ENCODE measurements at places on chromosomes 4 and X.
A peak's percentile ranks its signal among the peaks of the same experiment; 100 is the strongest.

DNA sequence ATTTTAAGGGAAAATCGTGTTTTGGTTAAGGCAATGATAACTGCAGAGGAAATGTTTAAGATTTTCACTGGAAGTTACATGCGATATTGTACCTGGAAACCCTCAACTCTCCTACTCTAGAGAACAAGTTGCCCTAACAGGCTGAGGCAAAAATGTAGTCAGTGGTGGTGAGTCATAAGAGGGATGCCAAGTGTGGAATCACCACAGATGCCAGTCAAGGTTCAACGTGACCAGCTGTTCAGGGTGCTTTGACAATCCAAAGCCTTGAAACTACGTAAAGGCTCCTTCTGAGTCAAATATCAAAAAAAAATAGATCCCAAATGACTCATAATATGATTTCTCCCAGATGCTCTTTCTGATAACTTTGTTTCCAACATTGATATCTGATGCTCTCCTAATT, 77.9 kb upstream of the AFF2 start:
- DNase-seq = no peak

DNA sequence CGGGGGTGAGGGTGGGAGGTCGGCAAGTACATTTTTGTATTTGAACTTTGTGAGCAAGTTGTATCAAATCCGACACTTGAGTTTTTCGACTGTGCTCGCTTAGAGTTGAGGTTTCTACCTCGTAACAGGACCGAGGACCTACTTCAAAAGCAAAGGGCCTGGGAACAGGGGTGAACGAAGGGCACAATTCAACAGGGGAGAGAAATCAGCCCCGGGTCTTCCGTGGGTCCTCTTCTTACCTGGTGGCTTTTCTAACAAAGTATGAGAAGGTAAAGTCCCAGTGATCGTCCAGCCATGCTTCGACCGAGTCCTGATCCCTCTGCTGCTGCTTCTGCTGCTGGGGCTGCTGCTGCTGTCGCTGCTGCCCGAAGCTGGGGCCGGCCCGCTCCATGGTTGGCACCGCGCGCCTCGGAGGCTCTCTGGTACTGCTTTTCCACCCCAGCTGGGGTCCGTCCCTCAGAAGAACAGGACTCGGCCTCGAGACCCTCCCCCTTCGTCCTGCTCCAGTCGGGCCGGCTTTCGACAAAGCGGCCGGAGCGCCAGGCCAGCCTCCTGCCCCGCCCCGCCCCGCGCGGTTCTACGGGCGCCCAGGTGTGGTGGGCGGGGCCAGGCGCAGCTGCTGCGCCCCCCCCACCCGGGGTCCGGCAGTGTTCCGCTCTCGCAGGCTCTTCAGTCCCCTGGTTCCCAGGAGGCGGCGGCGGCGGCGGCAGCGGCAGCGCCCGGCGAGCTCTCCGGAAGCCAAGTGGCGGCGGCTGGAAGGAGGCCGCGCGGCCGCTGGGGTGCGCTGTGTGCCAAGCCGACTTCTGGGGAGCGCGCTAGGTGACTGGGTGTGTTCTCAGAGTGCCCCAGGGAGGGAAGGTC, at the start of gene PDE5A:
Gene PDE5A, minus strand, starts transcription at position 524 of the 861 bp plus-strand sequence. Its CDS starts 133 bp downstream, at position 391.
- peak; percentile 82 for DNase-seq

GRCh38 chr4:144868309-144868708, 222.4 kb downstream of the HHIP start:
- DNase-seq = no peak

GRCh38 chr4:36709991-36710390, 428.6 kb downstream of the DTHD1 start:
- DNase-seq = no peak

GRCh38 chr4:74715706-74716435, 78.5 kb downstream of the BTC start:
- DNase-seq = no peak

DNA sequence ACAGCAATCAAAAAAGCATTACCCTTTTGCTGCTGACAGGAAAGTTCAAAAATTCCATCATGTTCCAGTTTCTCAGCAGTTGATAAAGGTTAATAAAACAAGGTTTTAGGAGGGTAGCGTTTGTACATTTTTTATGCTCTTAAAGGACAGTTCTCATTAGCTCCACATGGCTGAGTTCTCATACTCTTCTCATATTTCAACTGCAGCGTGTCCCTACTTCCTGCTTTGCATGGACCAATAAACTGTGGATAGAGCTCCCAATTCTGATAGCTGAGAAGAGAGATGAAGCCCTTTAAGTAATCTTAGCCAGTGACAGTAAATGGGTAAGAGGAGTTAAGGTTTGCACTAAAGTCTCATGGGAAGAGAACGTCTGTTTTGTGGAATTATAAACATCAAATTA, 53.5 kb downstream of the SPANXA2 start:
- DNase-seq = peak; percentile 4

DNA sequence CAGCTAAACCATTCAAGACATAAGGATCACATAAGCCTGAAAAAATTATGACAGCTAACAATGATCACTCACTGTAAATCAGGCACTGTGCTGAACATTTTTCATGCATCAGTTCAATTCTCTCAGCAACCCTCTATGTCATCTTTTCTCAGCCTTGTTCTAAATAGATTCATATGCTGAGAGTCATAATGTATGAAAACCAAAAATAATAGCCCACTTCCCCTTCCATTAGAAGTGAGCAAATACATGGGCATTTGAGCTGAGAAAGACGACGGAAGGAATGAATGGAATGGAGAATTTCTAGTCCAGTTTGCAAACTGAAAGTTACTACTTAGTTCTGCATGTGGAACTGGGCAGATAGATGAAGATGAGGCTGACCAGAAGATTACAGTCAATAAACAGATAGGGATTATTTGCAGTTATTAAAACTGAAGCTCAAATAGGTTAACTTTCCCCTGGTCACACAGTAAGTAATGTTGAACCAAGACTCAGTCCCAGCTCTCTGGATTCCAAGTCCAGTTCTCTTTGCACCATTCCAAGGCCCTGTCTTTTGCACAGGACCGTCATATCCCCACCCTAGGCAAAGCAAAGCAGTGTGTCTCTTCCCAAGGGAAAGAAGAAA, 1.6 kb upstream of the SH3RF1 start:
- peak; percentile 64 for DNase-seq

GRCh38 chr4:148857239-148857972, 415.2 kb upstream of the NR3C2 start:
- peak; percentile 9 for DNase-seq

DNA sequence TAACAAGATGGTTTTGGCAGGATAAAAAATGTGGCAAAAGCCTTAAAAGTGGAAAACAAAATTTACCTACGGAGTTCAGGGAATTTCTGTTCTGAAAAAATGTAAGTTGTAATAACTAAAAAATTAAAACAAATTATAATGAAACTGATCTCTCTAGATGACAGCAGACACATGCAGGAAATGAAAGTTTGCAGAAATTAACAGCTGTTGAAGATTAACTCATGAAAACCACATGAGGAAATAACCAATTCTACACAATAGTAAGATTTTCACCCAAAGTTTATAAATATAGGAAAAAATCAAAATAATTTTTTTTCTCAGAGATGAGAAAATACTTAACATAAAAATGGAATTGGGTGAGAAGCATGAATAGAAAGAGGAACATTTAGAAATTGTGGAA, 47.5 kb upstream of the UGT2B15 start:
- no peak for DNase-seq

DNA sequence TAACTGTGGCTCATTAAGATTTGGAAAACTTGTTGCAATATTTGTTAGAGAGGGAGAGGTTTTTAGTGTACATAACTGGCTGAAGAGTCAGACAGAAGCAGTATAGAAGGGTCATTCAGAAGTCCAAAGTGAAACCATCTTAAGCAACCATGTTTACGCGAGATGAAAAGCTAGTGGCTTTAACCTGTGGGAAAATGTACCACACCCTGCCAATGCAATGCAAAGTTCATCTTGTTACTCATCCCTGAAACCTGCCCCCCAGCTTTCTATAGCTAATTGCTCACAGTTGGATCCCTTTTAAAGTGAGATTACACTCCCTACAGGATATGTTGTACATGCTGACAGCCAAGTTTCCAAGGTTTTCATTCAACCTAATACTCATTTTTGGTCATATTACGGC, 96.7 kb upstream of the RAPGEF2 start:
- no peak for DNase-seq

DNA sequence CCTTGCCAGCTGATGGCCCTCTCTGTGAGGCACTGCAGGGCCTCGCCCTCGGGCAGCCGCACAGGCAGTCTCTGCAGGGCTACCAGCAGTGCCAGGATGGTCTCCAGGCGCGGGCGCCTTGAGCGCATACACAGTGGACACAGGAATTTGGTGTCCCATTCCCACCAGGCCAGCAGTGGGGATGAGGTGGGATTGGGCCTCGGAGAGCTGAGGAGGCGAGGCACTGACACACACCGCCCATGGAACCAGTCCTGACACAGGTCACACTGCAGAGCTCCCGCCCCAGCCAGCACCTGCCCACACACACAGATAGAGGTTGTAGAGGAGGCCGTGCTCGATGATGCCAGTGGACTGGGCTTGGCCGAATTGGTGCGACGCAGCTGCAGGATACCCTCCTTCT, 30.7 kb downstream of the KDM5C start:
- DNase-seq = no peak

DNA sequence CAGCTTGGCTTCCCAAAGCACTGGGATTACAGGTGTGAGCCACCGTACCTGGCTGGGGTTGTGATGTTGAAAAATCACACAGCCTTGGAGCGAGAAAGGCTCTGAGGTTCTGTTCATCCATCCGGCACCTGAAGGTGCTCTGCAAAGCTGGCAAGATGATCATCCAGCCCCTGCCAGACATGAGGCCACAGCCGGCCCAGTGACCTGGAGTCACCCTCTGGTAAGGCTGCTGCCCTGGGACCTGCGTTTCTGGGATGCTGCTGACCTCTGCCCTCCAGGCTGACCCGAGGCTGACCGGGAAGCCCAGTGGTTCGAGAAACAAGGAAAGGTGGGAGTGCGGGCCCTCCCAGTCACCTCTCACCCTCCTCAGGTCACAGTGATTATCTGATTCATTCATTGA, 13.5 kb upstream of the WFS1 start:
- no peak for DNase-seq

GRCh38 chr4:73744203-73744602, 3.8 kb downstream of the CXCL8 start:
- DNase-seq = no peak

- DNase-seq = no peak
Measured at GRCh38 chr4:94965852-94966251, 208.1 kb downstream of the BMPR1B start.

- DNase-seq = no peak
Measured at GRCh38 chr4:182804131-182804530, 113.1 kb downstream of the DCTD start.

DNA sequence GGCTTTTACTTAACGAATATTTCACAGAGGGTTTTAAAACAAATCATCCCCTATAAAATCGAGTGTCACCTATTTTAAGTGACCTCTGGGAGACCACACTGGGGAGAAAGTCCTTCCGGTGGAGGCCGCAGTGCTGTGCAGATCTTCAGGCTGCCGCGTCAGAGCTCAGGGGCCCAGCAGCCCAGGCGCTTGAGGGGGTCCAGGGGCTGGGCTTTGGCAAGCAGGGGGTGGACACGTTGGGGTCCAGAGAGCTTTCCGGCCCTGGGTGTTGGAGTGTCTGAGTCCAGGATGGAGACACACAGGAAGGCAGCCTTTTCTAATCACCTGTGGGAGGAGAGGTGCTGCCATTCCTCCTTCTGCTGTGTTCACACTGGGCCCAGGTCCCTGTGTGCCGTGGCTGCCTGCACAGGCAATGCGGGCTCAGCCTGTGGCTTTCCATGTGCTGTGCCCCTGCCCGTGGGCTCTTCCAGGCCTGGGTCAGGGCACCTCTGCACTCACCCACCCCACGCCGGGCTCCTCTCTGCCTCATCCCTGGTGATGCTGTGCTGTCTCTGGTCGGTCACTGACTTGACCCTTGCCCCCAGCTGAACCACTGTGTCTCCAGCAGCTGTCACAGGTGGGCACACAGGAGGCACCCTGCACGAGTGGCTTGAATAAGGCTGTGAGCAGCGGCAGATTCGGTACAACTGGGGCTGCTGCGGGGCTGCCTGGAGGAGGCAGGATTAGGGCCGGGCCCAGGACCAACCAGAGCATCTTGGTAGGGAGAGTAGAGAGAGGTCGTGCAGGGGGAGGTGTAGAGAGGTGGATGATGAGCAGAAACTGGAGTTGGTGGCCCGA, 10.0 kb downstream of the HTRA3 start:
- DNase-seq = no peak

DNA sequence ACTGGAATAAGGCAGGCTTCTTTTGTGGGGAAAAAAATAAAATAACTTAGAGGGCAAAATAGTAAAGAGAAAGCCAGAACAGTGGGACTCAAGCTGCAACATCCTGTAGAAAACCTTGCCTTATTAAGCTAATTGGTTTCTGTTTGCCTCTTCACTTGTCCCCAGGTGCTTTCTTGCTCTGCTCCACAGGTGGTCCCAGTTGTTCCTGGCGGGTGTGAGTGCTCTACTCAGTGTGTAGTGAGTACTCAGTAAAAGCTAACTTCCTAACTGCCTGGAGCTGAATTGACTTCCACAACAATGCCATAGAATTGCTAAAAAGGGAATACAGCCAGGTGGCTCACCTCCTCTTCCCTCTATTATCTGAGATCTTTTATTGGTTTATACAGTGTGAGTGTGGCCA, 930.2 kb downstream of the C4orf33 start:
- DNase-seq = no peak

DNA sequence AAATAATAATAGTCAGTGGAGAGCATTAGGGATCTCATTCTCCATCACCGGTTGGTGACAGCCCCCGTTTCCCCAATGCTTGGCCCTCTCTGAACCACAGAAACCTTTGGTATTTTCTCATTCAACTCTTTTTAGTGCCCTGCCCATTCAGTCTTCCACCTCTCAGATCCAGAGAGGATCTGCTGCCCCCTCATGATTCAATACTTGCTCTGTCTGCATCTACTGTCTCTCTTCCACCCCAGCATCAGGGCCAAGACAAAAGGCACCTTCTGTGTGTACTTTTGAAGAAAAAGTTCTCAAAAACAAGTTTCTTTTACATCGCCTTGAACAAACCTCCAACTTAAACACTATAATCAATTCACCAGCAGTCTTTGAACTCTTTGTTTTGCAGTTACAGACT, 19.3 kb downstream of the CLTRN start:
- DNase-seq = no peak

DNA sequence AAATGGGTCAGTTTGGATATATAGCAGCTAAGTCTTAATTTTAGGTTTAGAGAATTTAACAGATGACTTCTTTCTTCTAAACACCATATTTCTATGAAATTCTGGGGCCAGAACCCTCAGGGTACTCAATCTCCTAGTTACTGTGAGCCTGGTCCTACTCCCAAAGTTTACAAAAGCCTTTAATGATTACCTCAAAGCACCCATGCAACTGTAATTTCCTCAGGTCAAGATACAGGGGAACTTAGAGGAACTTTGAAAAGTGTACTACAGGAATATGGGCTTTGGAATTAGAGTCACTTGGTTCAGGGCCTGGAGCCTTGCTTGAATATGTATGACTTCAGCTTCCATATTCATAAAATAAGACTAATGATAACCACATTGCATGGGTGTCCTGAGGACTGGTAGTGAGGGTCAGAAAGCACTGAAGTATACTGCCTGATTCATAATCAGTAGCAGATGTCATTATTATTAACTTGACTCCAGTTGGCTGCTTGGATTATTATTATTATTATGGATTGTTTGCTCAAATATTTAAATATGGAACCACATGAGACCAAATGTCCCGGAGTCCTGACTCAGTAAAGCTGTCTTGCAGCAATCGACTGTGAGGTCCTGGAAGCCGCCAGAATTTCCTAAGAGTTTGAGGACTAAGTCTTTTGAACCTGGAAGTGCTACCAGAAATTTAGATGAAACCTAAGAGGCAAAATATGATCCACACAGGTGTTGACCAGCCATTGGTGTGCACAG, 2.0 kb upstream of the ADH7 start:
- no peak for DNase-seq

- DNase-seq = no peak
Measured at GRCh38 chr4:53992785-53993184, 71.6 kb downstream of the CHIC2 start.

Measured in AG08396 (cell line).